ENCODE measurements at places on chromosomes 3 and 15. TPM values are rescaled to one million over a fixed set of nuclear protein-coding genes. Genes with fewer than 3 reads are reported as not detected.

The CMTM7 gene
- 19.9 TPM for total RNA-seq

The GOLGA8T gene
- 1.0 TPM for total RNA-seq

The KIF9 gene
- total RNA-seq: 4.4 TPM

The ATG7 gene
- total RNA-seq: 17.5 TPM

The PLSCR4 gene
- total RNA-seq: 3.8 TPM
